ENCODE measurements at places on chromosomes 11 and 22.
A peak's percentile ranks its signal among the peaks of the same experiment; 100 is the strongest.

- DNase-seq, result no peak
Observed at GRCh38 chr22:37657590-37658132, 862 bp upstream of the PDXP start.

DNA sequence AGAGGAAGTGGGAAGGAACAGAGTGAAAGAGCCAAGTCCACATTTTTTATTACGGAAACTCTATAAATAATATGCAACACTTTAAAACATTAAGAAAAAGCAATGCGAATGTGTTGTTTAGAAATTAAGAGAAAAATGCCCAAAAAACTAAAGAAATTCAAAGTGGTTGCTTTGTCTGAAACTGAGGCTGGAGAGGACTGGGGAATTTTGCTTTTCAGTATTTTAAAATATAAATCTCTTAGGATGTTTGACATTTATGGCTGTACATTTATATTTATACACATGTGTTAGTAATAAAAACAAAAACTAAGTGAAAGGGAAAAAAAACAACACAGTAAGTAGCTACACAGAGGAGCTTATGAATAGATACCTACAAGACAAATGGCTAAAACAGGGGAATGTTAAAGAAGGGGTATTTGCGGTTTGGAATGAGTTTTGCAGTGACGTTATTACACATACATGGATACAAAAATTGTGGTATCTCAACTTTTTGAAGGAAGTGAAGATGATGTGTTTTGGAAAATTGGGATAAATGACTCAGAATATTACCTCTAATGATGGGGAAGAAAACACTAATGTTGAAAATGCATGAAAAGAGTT, 97.0 kb upstream of the DRD2 start:
- no peak for DNase-seq

- no peak for DNase-seq
Observed at GRCh38 chr22:29885610-29886009, 2.6 kb downstream of the MTMR3 start.

- no peak for DNase-seq
Observed at GRCh38 chr11:45155627-45156180, 9.3 kb downstream of the PRDM11 start.

- peak; percentile 53 for DNase-seq
Observed at GRCh38 chr11:11253497-11253896, 99.6 kb downstream of the CSNK2A3 start.

DNA sequence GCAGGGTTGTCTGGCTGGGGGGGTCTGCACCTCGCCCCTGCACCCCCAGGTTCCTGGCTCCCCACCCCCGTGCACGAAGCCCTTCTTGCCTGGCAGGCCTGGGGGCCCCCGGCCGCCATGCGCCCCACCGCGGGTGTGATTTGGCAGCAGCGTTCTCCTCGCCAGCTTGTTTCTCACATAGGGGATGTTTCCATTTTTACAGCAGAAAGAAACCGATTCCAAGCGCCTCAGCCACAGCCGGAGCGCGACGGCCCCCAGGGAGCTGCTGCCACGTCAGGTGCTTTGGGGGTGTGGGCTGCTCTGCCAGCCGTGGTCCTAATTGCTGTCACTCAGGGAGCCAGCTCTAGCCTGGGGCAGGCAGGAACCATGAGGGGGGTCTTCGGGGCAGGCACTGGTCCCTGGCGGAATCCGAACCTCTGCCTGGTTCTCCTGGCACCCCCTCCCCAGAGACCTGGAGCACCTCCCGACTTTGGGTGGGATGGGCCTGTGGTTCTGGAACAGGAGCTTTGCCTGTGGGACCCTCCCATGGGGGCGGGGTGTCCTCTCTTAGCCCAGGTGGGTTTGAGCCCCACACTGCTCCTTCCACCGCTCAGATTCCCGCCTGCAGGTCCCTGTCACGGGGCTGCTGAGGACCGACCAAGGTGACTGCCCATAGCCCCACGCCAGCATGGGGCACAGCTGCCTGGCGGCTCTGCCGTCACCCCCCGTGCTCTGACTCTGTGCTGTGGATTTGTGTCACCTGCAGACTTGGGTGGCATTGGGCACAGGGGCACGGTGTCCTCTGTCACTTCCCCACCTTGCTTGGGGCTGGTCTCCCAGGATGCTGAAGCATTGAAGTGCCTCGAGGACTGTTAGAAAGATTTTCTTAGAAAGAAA, 54.0 kb downstream of the RTN4R start:
- no peak for DNase-seq
